Stimulated activated CD8-positive, alpha-beta memory T cell treated with anti-CD3 and anti-CD28 coated beads, Interleukin-2, amount 100 ng/mL, for 48 hours (primary cell): ENCODE measurements at places on chromosomes 7 and 10.

DNA sequence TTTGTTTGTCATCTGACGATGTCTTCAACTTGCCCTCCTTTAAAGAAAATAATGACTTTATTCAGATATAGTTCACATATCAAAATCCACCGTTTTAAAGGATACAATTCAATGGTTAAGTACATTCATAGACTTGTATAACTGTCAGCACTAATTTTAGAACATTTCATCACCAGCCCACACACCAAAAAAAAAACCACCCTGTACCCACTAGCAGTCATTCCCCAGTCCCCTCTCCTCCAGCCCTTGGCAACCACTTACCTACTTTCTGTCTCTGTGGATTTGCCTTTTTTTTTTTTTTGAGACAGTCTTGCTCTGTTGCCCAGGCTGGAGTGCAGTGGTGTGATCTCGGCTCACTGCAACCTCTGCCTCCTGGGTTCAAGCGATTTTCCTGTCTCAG is 5.3 kb upstream of the HILPDA start:
- no peak for DNase-seq

- no peak for DNase-seq
Observed at GRCh38 chr7:132433301-132433700, 143.0 kb downstream of the PLXNA4 start.

DNA sequence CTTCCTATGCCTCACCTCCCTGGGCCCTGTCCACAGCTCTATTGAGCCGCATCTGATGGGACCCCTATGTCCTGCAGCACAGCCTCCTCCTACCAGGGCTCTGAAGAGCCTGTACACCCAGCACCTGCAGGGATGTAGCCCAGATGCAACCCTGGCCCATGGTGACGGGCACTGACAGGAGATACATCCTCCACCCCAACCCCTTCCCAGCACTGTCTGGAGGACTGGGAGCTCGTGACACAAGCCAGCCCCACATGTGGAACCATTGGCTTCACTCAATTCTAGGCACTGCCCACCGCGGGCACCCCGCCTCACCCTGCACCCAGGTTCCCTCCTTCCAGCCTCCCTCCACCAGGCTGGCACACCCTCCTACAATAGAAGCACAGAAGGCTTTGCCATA is 2.6 kb upstream of the GRB10 start:
- DNase-seq: no peak

GRCh38 chr10:73974309-73974946 is 23.5 kb upstream of the VCL start:
- DNase-seq: no peak

- no peak for DNase-seq
Observed at GRCh38 chr10:112394475-112394875, 20.6 kb downstream of the ACSL5 start.

- no peak for DNase-seq
Observed at GRCh38 chr10:92880917-92881316, 32.6 kb downstream of the EXOC6 start.
